Hematopoietic multipotent progenitor cell treated with erythropoietin and hydrocortisone succinate and interleukin-3 and kit ligand, for 4 days (in vitro differentiated cells): ENCODE measurements at places on chromosomes 12 and 14.

GRCh38 chr12:124570810-124571209, 3.4 kb upstream of the NCOR2 start:
- no peak for DNase-seq

DNA sequence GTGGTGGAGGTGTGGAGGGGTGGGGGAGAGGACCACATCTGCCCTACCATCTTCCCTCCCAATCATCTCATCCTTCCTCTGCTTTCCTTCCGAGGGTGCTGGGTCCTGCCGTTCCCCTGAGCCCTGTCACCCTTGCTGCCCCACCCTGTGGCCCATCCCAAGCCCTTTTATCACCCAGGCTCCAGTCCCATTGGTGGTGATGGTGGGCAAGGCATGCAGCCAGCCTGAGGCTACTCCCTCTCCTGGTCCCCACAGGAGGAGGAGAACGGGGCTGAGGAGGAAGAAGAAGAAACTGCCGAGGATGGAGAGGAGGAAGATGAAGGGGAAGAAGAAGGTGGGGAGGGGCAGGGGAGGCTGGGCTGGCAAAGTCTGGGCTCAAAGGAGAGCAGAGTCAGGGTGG, 2.7 kb upstream of the LAG3 start:
- no peak for DNase-seq

- DNase-seq: peak; percentile 57
These were observed 19.8 kb upstream of the DHRS7 start for GRCh38 chr14:60184905-60185555.

DNA sequence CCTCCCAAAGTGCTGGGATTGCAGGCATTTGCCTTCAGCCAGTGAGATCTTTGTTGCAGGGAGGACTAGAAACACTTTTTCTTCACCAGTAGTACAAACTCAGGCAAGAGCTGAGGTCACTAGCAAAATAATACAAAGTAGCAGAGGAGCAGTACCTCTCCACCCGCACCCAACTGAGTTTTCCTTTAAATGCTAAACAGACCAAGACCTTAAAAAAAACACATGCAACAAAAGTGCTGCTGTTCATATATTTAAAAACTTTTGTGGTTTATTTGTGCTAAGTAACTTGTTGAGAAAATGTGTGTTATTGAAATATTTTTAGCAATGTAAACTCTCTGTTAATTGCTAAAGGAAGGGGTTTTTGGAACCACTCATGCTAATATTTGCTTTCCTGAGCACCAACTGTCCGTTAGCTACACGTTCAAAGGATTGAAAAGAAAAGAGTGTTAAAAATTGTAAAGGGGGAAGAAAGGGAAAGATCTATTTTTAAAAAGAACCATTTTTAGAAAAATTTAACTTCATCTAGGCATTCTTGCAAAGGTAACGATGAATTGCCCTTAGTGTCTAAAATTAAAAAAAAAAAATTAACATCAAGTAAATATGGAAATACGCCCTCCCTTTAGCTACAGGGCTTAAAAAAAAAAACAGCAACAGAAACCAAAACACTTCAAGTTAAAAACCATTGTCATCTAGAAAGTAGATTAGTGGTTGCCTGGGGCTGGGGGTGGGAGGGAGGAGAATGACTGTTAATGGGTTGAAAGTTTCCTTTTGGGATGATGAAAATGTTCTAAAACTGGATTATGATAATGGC, 114.0 kb upstream of the KRAS start:
- no peak for DNase-seq

DNA sequence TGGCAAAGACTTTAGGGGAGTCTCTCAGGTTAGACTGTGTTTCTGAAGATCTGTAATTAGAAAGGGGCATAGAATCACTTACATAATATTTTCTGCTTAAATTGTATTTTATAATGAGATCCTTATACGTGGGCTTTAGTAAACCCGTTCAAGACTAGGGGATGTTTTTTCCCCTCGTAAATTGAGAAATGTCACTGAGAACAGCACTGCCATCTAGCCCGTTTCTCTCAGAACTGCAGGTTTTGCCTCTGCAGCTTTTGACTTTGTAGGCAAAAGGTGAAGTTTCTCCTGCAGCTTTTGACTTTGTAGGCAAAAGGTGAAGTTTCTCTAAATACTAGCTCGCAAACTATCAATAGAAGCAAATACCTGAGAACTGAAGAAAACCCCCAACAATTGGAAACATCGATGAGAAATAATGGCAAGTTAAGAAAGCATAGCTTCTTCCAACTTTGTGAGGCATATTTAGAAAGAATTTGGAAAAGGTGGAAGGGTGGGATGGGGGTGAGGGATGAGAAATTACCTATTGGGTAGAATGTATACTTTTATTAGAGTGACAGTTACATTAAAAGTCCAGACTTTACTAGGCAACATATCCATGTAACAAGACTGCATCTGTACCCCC, 9.9 kb upstream of the ASPG start:
- DNase-seq: peak; percentile 53

DNA sequence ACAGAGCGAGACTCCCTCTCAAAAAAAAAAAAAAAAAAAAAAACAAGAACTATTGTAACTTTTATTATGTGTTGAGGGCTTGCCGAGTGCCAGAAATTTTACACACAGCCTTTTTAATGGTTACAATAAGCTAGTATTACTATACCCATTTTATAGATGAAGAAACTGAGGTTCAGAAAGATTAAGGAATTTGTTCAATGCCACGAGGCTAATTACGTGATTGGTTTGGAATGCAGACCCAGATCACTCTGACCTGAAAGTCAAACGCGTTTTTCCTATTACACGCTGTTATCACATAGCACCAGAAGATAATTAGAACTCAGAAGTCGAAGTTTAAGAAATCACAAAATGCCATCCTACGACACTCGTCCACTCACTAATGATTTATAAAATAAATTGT, 48.9 kb upstream of the RAP1B start:
- DNase-seq: no peak

DNA sequence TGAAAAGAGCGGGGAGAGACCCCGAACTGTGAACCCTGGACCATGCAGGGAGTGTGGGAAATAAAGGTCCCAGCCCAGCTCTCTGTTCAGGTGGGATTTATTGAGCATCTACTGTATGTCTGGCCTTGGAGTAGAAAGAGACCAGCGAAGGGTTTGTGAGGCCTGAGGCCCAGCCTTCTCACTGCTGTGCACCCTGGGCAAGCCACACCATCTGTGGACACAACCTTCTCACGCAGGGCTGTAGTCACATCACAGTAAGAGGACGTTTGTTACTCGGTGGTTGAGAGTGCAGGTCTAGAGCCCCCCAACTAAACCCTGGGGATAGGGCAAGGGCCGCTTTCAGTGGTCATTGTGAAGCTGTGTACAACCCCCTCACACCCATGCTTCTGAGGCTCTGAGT, 18.2 kb downstream of the FAM222A start:
- no peak for DNase-seq

GRCh38 chr14:101894365-101895081, 69.8 kb upstream of the DYNC1H1 start:
- no peak for DNase-seq

GRCh38 chr12:1773937-1774655, 46.3 kb upstream of the LRTM2 start:
- no peak for DNase-seq

GRCh38 chr14:31881531-31882310, 195.4 kb upstream of the ARHGAP5 start:
- no peak for DNase-seq

- DNase-seq: no peak
These were observed 39.3 kb downstream of the LRTM2 start for GRCh38 chr12:1859643-1860042.

- no peak for DNase-seq
These were observed 151.5 kb upstream of the SLC38A2 start for GRCh38 chr12:46523863-46524770.
